Activated CD8-positive, alpha-beta T cell treated with anti-CD3 and anti-CD28 coated beads, Interleukin-2, amount 10 ng/mL, durations not matched to agents 7 days and 5 days (primary cell): ENCODE measurements at places on chromosomes 1 and 21.

DNA sequence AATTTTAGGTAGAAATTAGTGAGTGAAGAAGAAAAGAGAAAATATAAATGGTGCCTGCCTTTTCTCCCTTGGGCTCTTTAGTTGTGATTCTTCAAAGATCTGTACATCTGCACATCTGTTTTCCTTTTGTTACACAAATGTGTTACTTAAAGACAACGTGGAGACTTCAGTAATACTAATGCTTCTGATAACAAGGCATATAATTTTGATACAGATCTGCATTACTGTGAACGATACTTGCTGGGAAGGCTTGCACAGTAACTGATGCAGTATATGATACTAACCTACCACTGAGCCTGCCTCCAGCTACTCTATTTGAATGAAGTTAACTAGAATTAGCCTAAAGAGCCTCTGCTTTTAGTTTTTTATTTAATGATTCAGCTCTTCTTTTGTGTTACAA, 244.6 kb downstream of the COL11A1 start:
- no peak for DNase-seq

GRCh38 chr21:31546443-31547170, 112.9 kb upstream of the SOD1 start:
- no peak for DNase-seq

DNA sequence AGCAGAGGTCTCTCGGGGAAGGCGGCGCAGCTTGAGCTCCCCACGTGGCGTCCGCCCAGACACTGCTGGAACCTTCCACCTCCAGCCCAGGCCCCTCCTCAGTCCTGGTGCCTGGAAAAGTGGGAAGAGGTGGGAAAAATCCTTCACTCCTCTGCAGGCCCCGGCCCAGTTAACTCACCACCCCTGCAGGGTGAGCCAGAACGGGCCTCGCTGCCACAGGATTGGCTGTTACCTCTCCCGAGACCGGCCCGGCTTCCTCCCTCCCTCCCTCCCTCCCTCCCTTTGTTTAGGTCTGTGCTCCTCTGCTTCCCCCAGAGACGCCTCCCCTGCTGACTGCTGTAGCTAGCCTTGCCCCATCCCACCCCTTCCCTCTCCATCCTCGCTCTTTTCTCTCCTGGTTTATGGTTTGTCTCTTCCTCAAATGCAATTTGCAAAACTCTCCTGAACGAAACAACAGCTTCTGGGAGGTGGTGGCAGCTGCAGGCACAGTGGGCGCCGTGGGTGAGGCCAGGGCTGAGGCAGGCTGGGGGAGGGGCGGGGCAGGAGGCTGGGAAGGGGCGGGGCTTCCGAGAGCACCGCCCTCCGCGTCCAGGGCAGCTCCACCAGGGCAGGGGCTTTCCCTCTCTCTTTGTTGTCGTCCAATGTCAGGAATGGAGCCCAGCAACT, 6.5 kb downstream of the CAPN9 start:
- DNase-seq, result peak; percentile 49

- no peak for DNase-seq
Observed at GRCh38 chr21:16993416-16994038, 519.3 kb upstream of the CXADR start.

DNA sequence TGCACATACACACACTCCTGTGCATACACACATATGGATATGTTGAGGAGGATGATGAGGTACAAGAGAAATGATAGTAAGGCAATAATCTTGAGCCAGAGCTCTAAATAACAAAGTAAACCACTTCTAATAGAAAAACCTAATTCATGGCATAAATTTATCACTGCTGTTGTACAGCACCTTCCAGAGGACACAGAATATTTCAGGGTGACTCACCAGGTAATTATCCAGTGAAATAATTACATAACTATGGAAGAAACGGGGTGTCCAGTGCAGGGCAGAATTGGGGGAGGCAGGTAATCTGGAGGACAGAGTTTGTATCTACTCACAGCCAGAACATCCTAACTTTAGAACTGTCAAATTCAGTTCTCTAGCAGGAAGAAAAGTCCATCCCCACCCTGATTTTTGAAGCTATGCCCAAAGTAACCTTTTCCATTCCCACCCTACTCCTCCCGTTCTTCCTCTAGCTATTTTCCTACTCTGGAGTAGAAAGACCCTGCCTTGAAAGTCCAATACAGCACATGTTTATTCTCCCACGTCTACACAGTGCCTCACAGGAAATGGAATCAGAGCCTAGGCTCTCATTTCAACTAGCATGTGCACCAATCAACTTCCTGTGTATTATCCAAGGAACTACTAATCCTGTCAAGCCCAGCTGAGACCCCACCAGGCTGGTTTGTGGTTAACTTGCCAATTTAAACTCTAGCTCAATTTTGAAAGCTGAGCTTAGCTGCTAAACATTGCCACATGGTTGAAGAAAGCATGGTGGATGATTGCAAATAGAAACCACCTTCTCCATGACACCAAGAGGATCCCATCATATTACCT, 96.6 kb downstream of the PTPN14 start:
- DNase-seq, result no peak

GRCh38 chr1:226738995-226739695, at the start of gene ITPKB:
ITPKB (minus strand) TSS chr1:226739282; CDS start chr1:226737458, 1,824 bp downstream.
- peak; percentile 83 for DNase-seq

DNA sequence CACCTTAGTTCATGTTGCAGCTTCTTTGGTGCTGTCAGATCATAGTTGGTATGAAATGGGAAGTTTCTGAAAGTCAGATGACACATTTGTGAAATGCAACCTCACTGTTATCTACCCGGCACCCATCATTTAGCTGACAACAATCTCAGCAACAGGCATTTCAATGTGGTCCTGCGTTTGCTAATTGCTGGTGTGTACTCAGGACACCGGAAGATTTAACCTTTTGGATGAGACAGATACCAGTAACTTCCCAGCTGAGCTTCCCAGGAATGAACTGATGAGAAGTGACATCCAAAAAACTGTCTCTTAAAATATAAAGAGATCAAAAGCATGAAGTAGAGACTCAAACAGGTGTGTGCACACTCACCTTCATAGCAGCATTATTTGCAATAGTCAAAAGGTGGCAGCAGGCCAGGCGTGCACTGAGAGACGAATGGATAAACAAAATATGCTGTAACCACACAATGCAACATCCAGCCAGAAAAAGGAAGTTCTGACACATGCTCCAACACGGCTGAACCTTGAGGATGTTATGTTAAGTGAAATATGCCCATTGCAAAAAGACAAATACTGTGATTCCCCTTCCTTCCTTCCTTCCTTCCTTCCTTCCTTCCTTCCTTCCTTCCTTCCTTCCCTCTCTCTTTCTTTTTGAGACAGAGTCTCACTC, 7.9 kb upstream of the CLDN14 start:
- no peak for DNase-seq

DNA sequence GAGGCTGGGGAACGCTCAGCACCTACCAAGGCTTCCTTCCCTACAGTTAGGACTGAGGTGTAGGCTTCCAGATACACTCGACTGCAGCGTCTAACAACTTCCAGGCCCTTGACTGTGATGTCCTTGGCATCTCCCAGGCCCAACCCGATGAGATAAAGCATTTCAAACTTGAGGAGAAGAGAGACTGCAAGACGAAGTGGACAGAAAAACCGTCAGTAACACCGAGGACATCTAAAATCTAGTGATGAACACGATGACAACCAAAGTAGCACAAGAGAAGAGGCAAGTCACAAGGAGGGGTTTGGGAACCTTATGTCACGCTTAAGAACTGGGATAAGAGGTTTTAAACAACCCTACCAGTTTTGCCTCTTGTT, 314 bp downstream of the DPH5 start:
- peak; percentile 32 for DNase-seq

DNA sequence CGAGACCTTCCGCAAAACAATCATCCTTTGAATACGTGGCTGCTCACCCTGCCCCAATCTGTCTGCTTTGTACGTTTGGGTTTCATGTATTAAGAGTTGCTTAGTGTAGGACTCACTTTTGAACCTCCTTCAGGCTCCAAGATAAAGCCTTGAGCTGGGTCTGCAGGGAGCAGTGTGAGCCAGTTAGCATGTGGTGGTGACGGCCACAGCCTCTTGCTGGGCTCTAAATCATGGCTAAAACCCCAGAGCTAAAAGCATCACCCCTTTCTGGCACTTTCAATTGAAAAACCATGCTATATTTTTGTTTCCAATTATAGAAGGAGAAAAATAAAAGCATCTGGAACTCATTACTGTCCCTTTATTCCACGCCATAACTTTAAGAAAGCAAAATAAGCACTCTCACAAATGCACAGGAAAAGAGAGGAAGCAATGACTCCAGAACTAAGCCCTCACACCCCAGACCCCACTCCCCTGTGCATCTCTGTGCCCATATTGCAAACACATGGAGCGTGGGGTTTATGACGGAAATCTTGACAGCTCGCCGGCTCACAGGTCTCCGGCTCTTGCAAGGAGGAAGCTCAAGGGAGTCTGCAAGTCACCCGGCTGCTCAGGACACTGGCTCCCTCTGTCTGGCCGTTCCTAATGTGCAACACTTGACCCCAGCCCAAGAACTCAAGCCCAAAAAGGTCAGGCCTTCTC, 135.5 kb downstream of the MIS18A start:
- no peak for DNase-seq

GRCh38 chr1:200737647-200738291, 924 bp upstream of the CAMSAP2 start:
- DNase-seq, result no peak

DNA sequence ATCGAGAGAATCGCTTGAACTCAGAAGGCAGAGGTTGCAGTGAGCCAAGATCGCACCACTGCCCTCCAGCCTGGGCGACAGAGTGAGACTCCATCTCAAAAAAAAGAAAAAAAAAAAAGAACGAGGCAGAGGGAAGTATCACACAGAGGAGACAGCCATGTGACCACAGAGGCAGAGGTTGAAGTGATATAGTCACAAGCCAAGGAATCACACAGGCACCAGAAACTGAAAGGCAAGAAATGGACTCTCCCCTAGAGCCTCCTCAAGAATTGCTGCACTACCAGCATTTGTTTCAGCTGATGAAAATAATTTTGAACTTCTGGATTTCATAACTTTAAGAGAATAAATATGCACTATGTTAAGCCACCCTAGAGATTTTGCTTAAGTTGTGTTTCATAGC, 459.6 kb downstream of the PTPRC start:
- DNase-seq, result no peak

- DNase-seq, result no peak
Observed at GRCh38 chr1:93608187-93609109, 73.2 kb downstream of the BCAR3 start.

DNA sequence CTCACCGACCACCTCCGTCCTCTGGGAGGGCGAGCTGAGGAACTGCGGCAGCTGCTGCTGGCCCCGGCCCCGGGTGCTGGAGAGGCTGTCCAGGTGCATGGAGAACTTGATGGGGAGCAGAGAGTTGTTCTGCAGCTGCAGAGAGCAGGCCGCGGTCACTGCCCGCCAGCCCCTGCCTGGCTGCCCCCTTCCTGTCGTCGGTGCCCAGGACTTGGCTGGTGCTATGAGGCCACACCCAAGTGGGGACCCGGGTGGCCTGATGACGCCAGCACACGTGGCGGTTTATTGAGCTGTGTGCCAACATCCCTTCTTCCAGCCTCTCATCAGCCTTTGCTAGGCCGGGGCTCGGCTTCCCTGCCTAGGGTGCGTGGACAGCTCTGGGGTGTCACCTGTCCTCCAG, 5.3 kb upstream of the TMEM52 start:
- no peak for DNase-seq

DNA sequence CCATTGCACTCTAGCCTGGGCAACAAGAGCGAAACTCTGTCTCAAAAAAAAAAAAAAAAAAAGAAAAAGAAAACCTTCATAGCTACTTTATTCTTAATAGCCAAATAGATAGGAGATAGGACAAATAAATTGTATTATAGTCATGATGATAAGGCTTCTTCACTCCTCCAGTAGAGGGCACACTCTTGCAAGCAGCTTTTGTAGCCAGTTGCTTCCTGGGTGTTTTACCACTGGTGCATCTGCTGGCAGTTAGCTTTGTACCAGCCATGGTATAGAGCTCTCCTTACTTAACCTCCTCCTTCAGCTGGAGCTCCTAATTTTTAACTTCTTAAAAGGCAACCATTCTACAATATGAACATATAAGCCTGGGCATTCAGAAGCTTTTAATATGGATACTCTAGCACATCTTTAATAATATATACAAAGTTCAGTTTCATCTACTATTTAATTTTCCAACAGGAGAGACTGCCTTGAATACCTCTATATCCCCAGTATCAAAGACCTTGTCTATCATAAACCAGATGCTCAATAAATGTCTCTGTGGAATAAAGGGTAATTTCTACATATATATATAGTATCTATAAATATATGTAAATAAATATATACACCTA, 35.8 kb downstream of the EVI5 start:
- peak; percentile 55 for DNase-seq

DNA sequence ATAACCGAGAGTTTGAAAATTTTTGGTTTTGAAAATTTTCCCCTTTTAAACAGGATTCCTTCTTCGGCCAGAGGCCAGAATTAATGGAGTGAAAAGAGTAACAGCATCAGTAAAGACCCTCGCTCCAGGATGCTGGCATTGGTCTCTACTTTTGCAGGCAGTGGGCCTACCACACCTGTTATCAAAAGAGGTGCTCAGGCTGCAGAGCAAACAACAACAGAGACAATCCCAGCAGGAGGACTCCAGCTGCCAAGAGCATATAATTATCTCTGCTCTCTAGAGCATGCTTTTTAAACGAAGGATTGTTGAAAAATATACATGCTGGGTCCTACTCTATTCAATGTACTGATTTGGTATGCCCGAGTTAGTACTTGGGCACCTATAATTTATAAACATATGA, 1048.5 kb downstream of the PLA2G4A start:
- DNase-seq, result no peak

DNA sequence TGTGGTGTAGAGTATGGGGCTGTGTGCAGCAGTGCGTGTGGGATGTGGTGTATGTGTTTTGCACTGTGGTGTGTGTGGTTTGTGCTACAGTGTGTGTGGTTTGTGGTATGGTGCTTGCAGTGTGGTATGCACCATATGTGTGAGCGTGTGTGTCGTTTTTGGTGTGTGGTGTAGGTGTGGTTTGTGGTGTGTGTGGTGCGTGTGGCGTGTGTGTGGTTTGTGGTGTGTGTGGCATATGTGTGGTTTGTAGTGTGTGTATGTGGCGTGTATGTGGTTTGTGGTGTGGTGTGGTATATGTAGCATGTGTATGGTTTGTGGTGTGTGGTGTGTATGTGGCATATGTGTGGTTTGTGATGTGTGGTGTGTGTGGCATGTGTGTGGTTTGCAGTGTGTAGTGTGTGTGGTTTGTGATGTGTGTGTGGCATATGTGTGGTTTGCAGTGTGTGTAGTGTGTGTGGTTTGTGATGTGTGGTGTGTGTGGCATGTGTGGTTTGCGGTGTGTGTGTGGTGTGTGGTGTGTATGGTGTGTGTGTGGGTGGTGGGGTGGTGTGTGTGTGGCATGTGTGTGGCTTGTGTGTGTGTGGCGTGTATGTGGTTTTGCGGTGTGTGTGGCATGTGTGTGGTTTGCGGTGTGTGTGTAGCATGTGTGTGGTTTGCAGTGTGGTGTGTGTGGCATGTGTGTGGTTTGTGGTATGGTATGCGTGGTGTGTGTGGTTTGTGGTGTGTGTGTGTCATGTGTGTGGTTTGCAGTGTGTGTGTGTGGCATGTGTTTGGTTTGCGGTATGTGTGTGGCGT, 53.5 kb upstream of the TRAPPC10 start:
- peak; percentile 39 for DNase-seq

GRCh38 chr1:174892016-174892415, 107.7 kb upstream of the CACYBP start:
- no peak for DNase-seq
